Stimulated activated CD8-positive, alpha-beta memory T cell treated with anti-CD3 and anti-CD28 coated beads, Interleukin-4, amount 100 ng/mL, for 24 hours (primary cell): ENCODE measurements at places on chromosomes 7 and 10.

DNA sequence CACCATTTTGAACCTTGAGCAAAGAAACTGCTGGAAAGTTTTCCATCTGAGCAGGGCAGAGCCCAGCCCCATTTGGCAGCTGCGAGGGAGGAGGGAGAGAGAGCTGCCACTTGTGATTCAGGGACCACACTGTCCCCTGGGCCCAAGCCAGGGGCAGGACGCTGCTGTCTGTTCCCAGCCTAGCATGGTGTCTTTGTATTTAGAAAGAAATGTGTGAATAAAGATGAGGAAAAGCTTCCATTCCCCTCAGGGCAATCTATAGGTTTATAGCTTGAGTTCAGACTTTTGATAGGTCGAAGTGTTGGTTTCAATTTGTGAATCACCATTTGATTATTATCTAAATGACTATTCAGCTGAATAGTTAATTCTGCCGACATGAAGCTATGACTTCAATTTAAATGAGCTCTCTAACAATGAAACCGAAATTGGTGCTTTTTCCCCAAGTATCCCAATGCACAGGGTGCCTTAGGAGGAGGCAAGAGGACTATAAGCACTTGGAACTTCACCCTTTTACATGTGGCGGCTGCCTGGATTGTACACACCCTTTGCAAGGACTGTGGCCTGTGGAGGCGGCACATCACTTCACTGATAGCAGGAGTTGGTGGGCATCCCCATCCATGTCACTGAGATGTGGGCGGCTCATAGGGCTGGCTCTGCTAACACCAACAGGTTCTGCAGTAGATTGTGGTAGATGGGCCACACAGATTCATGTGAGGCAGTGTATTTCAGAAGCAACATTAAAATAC lies 223.5 kb downstream of the CCDC3 start:
- DNase-seq = no peak

DNA sequence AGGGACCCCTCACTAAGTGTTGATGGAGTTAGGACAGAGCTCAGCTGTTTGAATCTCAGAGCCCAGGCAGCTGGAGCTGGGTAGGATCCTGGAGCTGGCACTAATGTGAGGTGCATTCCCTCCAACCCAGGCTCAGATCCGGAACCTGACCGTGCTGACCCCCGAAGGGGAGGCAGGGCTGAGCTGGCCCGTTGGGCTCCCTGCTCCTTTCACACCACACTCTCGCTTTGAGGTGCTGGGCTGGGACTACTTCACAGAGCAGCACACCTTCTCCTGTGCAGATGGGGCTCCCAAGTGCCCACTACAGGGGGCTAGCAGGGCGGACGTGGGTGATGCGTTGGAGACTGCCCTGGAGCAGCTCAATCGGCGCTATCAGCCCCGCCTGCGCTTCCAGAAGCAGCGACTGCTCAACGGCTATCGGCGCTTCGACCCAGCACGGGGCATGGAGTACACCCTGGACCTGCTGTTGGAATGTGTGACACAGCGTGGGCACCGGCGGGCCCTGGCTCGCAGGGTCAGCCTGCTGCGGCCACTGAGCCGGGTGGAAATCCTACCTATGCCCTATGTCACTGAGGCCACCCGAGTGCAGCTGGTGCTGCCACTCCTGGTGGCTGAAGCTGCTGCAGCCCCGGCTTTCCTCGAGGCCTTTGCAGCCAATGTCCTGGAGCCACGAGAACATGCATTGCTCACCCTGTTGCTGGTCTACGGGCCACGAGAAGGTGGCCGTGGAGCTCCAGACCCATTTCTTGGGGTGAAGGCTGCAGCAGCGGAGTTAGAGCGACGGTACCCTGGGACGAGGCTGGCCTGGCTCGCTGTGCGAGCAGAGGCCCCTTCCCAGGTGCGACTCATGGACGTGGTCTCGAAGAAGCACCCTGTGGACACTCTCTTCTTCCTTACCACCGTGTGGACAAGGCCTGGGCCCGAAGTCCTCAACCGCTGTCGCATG lies 5.2 kb downstream of the CHPF2 start:
- DNase-seq = no peak

DNA sequence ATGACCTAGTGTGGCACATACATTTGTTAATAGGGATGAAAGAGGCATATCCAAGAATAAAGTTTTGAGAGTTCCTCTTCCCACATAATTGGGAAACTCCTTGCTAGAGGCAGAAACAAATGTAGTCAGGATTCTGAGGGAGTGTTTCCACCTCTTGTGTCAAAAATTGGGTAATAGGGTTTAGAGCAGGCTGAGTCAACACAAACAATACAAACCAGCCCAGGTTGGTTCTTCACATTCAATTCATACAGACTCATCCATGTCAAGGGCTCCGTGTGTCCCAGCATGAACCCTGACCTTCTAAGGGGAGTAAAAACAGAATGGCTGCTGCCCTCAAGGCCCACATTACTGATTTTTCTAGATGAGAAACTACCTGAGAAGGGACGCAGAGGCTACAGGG lies 75.3 kb downstream of the GLI3 start:
- DNase-seq = no peak

DNA sequence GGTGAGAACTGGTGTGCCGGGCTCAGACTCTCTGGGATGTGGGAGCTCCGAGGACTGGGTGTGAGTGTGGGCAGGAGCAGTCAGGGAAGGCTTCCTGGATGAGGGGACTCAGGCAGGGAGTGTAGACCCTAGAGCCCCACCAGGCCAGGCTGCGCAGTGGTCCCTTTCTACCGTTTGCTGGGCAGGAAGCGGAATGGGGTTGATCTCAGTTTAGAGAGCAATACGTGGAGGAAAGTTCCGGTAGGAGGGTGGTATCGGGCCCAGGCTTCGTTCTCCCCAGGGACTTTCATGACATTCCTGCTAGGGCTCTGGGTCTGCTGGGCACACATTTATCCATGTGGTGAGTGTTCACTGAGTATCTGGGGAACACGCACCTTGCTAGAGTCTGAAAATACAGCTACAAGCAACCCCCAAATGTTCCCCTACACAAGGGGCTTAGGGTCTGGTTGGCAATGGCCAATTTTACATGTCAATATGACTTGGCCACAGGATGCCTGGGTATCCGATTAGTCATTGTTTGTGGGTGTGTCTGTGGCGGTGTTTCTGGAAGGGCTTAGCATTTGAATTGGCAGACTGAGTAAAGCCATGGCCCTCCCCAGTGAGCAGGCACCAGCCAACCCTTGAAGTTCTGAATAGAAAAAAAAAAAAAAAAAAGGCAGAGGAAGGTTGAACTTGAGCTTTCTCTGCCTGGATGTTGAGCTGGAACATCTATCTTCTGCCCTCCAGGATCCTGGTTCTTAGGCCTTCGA lies 20.8 kb downstream of the GHRHR start:
- DNase-seq = no peak

- DNase-seq = no peak
Measured at GRCh38 chr10:15744217-15744865, 24.6 kb upstream of the ITGA8 start.
